Activated effector memory CD4-positive, alpha-beta T cell treated with anti-CD3 and anti-CD28 coated beads, Interleukin-2, amount 50 U/mL, for 16 hours (primary cell): ENCODE measurements at places on chromosomes 12 and 14.

GRCh38 chr12:94264736-94265485 is 116.5 kb downstream of the PLXNC1 start:
- no peak for DNase-seq

DNA sequence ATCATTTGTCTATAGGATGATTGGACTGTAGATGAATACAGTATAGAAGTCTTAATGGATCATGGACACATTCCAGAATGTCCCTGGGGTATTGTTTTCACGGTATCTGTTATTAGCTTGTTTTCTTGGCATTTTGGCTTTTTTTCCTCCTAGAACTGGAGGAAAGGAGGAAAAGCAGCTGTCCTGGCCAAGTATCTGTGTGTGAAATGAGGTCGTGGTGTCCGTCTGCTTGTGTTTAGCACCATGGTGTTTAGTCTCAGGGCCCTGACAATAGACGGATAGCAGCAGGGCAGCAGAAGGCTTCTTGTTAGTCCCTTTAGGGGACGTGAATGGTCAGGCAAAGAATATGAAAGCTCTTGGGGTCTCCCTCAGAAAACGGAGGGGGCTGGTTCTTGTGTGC is 21.2 kb downstream of the FGF6 start:
- no peak for DNase-seq

- no peak for DNase-seq
Measured at GRCh38 chr14:37399517-37399916, 195.5 kb downstream of the FOXA1 start.

DNA sequence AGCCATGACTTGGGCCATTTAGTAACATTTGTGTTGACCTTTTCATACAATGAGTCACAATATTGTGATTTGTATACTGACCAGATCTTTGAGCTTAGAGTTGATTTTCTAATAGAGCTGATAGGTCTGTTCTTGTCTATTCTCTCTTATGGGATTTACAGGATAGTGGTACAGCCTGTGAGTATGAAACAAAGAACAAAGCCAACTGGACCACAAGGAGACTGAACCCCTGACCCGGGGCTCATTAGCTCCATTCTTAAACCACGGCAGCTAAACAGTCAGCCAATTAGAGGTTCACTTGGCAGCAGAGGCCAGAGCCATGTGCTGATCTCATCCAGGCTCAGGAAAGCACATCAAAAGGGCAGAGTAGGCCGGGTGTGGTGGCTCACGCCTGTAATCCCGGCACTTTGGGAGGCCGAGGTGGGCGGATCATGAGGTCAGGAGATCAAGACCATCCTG is 59.1 kb upstream of the GNPNAT1 start:
- DNase-seq = no peak

DNA sequence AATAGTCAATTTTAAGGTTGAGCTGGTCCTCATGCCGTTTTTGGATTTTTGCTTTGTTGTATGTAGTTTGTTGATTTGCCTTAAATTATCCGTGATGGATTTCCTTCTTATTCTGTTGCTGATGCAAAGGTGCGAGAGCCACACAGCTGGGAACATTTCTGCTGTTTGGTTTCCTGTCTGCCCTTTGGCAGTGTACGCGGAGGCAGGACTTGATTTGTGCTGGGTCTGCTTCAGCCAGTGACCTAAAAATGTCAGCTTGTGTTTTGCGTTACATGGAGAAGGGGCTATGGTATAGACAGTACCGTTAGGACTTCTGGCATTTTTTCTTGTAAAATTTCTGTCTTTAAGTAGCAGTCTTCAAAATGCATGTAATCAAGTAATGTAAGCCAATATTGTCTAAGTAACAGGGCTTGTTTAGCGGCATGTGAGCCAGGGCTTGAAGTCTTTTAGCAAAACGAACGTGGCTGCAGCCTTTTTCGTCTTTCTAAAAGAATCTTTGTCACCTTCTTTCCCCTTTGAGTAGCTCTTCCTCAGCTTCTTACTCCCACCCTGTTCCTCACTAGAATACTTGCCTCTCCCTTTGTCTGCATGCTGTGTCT is 18.2 kb upstream of the RD3L start:
- no peak for DNase-seq

GRCh38 chr14:94648801-94649200 is 36.6 kb downstream of the SERPINA3 start:
- DNase-seq = no peak

DNA sequence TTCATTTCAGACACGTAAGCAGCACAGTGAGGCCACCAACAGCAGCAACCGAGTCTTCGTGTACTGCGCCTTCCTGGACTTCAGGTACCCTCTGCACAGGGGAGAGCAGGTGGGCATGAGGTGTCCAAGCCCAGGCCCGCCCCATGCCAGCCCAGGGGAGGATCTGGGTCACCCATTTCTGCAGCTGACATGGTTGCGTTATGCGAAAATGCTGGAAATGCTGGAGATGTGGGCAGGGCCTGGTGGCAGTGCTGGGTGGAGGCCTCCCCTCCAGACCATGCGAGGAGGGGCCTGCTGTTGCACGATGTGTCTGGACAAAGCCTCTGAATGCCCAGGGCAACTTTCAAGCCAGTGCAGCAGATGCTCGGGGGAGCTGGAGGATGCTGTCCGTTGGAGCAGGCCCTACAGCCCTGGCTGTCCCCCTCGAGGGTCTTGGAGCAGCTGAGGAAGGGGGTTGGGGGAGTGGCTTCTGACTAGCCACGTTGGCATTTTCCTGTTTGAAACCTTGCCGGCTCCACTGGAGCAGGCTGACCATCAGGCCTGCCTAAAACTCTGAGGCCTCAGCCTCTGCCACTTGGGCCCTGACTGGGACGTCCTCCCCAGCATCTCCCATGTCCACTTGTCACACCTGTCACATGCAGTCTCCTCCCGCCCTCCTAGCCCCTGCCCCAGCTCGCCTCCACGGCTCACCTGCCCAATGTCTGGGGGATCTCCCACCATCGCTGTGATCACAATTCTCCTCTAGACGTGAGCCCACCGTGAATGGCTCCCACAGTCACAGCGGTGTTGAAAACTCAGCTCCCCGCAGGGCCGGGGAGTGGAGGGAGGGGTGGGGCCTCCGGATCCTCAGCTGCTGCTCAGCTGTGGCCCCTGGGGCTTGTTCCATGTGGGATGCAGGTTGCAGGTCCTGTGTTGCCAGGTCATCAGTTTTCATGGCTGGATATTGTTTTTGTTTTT is 123.4 kb downstream of the ADGRD1 start:
- DNase-seq = peak; percentile 56

DNA sequence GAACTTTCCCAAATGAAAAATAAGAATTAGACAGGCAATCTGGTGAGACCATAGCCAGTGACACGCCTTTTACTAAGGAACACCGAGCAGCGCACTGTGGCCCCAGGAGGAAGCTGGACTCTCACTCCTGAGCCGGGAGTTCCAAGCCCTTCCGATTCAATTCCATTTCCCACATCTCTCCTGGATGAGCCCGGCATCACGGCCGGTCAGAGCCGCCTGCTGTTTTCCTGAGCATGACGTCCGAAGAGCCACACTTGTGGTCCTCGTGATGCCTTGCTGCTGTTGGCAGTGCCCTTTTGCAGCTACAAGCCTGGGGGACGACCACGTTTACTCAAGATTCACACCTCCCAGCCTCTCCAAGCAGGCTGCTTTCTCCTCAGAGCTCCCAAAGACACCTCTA is 40.8 kb downstream of the FBXL14 start:
- peak; percentile 53 for DNase-seq

DNA sequence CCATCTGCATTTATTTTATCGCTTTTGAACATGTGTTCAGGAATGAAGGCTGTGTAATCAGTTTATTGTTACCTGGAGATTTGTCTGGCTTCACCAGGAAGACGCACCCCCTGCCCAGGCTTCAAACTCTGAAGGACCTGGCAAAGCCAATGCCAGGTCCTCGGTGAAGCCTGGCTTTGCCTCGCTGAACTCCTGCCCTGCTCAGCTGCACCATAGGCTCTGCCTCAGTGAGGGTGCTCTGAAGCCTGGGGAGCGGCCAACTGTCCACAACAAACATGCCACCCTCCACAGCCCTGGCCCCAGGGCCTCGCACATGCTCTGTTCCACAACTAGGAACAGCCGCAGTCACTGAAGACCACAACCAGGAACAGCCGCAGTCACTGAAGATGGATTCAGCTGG is 66.9 kb downstream of the NTF3 start:
- DNase-seq = no peak
